ENCODE measurements at places on chromosomes 1 and 21.

DNA sequence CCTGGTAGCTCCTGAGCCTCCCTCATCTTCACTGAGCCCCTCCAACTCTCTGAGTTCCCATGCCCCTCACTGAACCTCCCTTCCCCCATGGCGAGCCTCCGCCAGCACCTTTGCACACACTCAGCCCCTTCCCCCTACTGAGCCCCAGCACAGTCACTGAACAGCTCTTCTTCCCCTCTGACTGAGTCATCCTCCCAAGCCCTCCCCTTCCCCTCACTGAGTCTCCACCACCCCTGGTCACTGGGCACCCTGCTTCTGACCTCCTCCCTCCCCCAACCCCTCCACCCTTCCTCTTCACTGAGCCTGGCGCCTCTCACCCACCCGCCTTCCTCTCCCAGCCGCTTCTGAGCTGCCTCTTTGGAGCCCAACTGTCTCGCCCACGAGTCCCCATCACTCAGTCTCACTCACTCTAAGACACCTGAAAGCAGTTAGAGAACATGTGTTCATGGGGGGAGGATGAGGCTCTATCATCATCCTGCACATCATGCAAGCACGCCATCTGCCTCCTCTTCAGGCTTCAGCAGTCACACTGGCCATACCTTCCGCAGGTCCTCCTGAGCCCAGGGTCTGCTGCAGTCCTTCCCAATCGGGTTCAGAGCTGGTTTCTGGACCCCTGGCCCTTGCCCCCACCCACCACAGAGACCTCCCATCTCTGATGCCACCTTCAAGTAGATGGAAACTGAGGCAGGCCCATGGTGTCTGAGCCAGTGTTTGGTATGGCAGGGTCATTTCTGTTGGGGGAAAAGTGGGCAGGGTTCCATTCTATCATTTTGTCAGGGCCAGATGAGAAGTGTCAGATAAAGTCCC is 2.0 kb upstream of the TRNP1 start:
- DNase-seq: no peak

DNA sequence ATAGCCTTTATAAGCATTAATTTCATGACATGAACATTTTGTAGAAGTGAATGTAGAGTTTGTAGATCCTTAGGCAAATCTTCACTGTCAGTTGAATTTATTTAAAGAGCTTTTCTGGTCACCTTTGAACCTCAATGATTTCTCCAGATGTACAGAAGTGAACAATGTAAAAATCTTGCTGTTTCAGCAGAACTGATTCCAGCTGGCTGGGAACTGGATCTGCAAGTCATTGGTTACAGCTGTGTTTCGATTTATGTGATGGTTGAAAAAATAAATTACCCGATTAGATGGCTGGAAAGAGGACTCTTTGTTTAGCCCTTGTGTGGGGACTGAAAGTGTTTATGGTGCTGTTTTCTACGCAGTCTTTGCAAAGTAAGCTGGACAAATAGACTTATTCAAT is 849.8 kb downstream of the USP25 start:
- DNase-seq: no peak

- DNase-seq: no peak
Observed at GRCh38 chr21:44893948-44894656, 20.6 kb upstream of the PTTG1IP start.

DNA sequence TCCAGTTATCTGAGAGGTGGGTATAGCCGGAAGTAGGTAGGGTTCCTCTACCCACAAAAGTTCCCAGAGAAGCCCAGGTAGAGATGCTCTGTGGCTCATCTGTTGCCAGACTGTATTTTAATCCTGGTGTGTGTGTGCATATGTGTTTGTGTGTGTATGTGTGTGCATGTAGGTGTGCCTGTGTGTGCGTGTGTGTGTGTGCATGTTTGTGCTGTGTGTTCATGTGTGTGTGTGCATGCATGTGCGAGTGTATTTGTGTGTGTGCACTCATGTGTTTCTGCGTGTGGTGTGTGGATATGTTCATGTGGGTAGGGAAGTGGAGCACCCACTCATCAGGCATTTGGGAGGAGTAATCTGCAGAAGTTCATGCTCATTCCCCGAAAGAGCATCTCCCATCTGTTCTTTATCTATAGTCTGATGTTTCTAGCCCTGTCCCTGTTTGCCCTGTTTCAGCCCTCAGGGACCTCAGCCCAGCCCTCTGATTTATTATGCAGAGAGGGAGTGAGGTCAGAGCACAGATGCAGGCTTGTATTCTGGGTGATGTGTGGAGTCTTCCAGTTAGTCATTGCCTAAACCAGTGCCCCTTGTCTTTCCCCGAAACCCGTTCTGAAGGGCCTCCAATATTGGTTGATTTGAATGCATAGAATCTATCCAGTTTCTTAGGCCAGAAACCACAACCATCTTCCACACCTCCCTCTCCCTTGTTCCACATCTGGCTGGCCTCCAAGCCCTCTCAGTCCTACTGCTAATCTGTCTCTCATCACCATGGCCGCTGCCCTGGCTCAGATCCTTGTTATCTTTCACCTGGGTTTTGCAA is 69.1 kb downstream of the DISC1 start:
- no peak for DNase-seq

DNA sequence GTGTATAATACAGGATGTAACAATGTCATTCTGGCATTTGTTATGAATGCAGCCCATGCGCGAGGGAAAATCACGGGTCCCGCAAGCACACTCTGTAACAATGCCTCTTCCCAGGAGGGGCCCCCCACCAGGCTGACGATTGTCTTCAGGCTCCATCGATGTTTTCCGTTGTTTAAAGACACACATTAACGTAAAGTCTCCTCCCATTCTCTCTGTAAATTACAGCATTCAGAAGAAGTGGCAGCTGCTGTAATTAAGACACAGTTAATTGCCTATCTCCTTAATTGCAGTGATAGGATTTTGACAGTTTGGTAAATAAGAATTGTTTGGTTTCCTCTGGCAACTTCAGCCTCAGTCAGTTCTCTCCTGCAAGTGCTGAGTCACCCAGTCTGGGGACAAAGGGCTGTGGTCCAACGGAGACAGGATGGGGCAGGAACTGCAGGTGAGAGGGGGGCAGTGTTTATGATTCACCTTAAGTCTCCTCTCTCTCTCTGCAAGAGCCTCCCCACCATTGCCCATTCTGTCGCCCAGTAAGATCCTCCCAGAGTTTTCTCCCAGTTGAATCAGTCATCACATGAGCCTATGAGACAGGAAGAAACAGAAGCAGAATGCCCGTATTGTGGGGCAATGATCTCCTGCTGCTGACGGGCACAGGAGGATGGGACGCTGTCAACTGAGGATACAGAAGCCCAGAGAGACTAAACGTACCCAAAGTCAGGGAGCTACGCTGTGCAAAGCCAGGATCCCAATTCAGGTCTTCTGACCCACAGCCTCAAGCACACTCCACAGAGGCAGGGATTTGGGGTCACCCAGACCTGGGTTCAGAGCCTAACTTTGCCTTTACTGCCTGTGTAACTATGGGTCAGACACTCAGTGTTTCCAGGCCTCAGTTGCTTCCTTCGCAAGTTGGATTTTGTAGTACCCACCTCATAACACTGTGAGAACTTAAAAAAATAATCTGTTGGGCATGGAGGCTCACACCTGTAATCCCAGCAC is 110.0 kb downstream of the ADSS2 start:
- no peak for DNase-seq

DNA sequence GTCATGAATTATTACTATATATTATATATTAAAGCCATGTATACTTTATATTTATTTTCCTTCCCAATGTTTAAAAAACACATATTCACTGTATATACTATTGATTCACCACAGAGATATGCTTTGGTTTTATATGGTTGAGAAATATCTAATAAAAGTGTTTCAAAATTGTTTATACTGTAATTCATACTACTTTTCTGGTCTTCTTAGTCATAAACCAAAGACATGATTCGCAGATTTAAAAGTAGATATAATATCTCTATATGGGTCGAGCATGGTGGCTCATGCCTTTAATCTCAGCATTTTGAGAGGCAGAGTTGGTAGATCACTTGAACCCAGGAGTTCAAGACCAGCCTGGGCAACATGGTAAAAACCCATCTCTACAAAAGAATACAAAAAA is 738.4 kb downstream of the USP25 start:
- no peak for DNase-seq

DNA sequence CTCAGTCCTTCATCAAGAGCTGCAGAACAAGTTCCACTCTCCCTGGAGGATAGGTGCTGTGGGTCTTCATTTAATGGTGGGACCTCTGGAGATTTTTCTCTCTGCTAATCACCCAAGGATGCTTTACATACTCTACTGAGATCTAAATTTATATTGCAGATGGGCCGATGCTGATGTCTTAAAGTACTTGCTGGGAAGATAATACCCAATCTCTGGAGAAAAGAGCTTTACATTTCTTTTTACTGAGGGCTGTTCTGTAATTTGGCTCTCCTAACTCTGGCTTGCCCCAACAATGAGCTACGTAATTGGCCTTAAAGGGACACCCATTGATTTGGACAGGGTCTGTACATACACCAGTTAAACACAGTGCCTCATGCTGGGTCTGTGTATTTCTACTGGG is 86.9 kb downstream of the ST6GALNAC3 start:
- DNase-seq: no peak

DNA sequence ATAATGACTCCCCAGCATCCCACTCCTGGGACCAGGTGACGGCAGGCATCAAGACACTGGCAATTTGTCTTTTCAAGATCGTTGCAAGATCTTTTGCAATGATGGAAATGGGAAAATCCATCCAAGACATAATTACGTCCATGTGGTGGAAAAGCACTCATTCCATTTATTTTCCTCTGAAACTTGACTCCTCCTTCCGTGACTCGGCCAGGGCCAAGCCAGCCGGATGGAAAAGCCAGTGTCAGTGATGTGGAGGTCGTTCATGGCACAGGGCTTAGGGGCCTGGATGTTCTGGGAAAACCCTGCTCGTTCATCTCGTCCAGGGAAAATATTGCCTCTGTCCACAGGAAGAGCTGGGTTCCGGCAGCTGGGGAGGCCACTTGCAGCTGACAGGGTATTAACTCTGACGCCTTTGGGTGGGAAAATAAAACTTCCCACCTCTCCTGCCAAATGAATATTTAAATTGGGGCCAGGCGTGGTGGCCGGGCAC is 46.2 kb downstream of the C1orf198 start:
- DNase-seq: peak; percentile 85

GRCh38 chr1:174998569-174999215 is 1.1 kb upstream of the CACYBP start:
- no peak for DNase-seq

DNA sequence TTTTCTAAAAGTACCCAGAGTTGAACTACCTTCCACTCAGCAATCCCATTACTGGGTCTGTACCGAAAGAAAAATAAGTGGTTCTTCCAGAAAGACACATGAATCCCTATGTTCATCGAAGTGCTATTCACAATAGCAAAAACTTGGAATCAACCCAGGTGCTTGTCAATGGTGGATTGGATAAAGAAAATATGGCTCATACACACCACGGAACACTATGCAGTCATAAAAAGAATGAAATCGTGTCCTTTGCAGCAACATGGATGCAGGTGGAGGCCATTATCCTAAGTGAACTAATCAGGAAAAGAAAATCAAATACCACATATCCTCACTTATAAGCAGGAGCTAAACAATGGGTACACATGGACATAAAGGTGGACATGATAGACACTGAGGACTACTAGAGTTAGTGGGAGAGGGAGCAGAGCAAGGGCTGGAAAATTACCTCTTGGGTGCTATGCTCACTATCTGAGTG is 32.9 kb upstream of the JUN start:
- no peak for DNase-seq

GRCh38 chr21:33991133-33991532 is 75.5 kb upstream of the ATP5PO start:
- no peak for DNase-seq

GRCh38 chr1:226233293-226233692 is 9.8 kb downstream of the MIXL1 start:
- DNase-seq: no peak

GRCh38 chr1:91774520-91775203 is 111.3 kb downstream of the TGFBR3 start:
- no peak for DNase-seq

DNA sequence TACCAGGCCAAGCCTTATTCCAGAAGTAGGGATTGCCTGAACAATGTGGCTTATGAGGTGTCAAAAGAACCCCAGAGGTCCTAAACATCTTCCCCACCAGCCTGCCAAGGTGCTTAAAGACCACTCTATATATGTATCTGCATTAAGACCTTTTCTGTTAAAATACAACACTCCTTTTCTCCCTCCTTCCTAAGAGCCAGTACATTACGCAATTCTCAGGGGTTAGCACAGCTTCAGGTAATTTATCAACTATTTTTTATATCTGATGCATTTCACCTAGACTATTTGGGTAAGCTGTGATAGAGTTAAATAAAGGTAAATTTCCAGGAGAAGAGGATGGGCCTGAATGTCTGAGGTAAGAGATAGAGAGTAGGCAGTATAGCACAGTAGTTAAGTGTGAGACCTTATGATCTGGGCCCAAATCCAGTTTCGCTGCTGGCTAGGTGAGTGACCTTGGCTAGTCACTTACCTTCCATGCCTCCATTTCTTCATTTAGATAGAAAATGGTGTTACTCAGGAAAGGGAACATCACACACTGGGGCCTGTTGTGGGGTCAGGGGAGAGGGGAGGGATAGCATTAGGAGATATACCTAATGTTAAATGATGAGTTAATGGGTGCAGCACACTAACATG is 5.1 kb upstream of the CCN1 start:
- no peak for DNase-seq

GRCh38 chr1:64019818-64020217 is 183.6 kb upstream of the UBE2U start:
- DNase-seq: no peak

GRCh38 chr1:198681831-198682759 is 43.3 kb downstream of the PTPRC start:
- DNase-seq: peak; percentile 68

DNA sequence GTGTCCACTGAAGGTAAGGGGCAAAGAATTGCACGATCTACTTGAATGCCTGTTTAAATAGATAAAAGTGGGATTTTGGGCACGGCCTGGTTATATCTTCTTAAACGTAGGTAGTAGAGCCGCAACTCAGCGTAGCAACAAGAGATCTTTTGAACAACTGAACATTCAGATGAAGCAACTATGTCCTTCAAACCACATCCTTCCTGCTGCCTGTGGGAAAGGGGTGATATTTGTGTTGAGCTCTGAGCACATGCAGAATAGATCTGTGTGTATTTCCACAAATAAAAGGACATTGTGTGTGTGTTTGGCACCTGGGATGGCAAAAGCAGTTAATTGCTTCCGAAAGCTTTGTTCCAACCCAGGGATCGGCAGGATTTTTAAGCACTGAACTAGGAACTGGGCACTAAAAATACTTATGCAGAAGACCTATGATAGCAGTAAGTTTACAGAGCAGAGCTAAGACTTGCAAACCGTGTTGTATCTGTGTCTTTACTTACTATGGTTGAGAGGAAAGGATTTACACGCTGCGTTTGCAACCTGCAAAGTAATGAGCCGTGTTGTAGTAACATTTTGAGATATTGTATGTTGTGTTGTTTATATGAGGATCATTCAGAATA is 333.4 kb downstream of the CHRM3 start:
- no peak for DNase-seq

- DNase-seq: no peak
Observed at GRCh38 chr1:21319447-21320407, 29.5 kb upstream of the ECE1 start.

GRCh38 chr1:66445492-66446181 is 88.3 kb upstream of the SGIP1 start:
- DNase-seq: no peak

Data from sciatic nerve (tissue), 2 donors.